ENCODE measurements at places on chromosomes 13 and 19. TPM values are rescaled to one million over a fixed set of nuclear protein-coding genes. Genes with fewer than 3 reads are reported as not detected.

GAPDHS gene
- not detected for total RNA-seq

U2AF1L4 gene
- 15.6 TPM for total RNA-seq

ZNF253 gene
- total RNA-seq = not detected

MTUS2 gene
- 0.02 TPM for total RNA-seq

NFKBIB gene
- 51.2 TPM for total RNA-seq

GPR12 gene
- not detected for total RNA-seq

IGFL1 gene
- total RNA-seq = not detected

ZNF99 gene
- not detected for total RNA-seq

ASF1B gene
- total RNA-seq = 78.1 TPM

JSRP1 gene
- total RNA-seq = 0.30 TPM

PDX1 gene
- total RNA-seq = 1.7 TPM

S1PR5 gene
- 4.4 TPM for total RNA-seq

MISP gene
- total RNA-seq = 38.2 TPM

CYP4F2 gene
- 1.1 TPM for total RNA-seq

PTGIR gene
- total RNA-seq = not detected

MEIOSIN gene
- total RNA-seq = 2.1 TPM

ACTMAP gene
- total RNA-seq = 16.8 TPM

LMTK3 gene
- 19.9 TPM for total RNA-seq

LAIR1 gene
- total RNA-seq = 0.89 TPM

SKA3 gene
- total RNA-seq = 43.3 TPM
